A549 treated with GW870086 at 1 μM for 4 hours (cell line): ENCODE measurements at places on chromosomes 2 and 18. TPM values are rescaled to one million over a fixed set of nuclear protein-coding genes. Genes with fewer than 3 reads are reported as not detected.

Gene SUCLG1
- 88.2 to 103 TPM (median 95.7 TPM) in 5 replicates for total RNA-seq

Gene ARHGEF33
- total RNA-seq: 0.02 TPM in 1 of 5 replicates, not detected in the others

Gene FAP
- 0.05 to 0.32 TPM in 2 of 5 replicates, not detected in the others for total RNA-seq

Gene LCT
- 0.02 to 0.07 TPM (median 0.03 TPM) in 5 replicates for total RNA-seq

Gene NXPH2
- total RNA-seq: not detected in 5 replicates

Gene SNTG2
- total RNA-seq: not detected in 5 replicates

Gene PLA2R1
- 2.0 to 2.7 TPM (median 2.3 TPM) in 5 replicates for total RNA-seq

Gene ABHD1
- total RNA-seq: 0.98 to 2.3 TPM (median 1.5 TPM) in 5 replicates

Gene LCLAT1
- 11.7 to 18.1 TPM (median 16.3 TPM) in 5 replicates for total RNA-seq

Gene IL36RN
- total RNA-seq: 0.05 to 0.08 TPM (median 0.05 TPM) in 3 of 5 replicates, not detected in the others

Gene KLHL29
- 5.2 to 7.2 TPM (median 6.3 TPM) in 5 replicates for total RNA-seq

Gene ACVR1
- 20.0 to 26.0 TPM (median 25.3 TPM) in 5 replicates for total RNA-seq

Gene LPIN1
- total RNA-seq: 8.7 to 11.3 TPM (median 9.1 TPM) in 5 replicates

Gene GLI2
- total RNA-seq: 16.9 to 27.3 TPM (median 22.9 TPM) in 5 replicates

Gene NOSTRIN
- 2.2 to 3.0 TPM (median 2.3 TPM) in 5 replicates for total RNA-seq
